Caki2 (cell line): ENCODE measurements at places on chromosomes 1 and 21. TPM values are rescaled to one million over a fixed set of nuclear protein-coding genes. Genes with fewer than 3 reads are reported as not detected.

C1orf141 gene
- total RNA-seq = not detected in 2 replicates

DNA sequence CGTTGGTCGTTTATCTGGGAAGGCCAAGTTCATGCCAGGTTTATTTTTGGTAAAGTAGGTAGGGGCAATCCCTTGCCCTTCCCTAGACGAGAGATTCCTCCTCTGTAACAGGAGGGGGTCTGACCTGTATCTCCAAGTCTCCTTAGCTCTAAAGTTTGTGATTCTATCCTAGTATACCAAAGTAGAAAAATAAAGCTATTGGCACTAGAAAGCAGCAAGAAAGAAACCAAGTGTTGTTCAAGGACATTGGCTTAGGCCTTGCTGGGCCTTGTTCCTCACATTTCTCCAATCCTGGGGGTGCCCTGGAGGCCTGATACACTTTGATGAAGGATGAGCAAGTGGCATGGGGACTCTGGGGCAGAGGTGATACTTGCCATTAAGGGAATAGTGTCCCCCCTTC lies 814 bp downstream of the MTARC2 start:
- DNase-seq = peak; percentile 23

DNA sequence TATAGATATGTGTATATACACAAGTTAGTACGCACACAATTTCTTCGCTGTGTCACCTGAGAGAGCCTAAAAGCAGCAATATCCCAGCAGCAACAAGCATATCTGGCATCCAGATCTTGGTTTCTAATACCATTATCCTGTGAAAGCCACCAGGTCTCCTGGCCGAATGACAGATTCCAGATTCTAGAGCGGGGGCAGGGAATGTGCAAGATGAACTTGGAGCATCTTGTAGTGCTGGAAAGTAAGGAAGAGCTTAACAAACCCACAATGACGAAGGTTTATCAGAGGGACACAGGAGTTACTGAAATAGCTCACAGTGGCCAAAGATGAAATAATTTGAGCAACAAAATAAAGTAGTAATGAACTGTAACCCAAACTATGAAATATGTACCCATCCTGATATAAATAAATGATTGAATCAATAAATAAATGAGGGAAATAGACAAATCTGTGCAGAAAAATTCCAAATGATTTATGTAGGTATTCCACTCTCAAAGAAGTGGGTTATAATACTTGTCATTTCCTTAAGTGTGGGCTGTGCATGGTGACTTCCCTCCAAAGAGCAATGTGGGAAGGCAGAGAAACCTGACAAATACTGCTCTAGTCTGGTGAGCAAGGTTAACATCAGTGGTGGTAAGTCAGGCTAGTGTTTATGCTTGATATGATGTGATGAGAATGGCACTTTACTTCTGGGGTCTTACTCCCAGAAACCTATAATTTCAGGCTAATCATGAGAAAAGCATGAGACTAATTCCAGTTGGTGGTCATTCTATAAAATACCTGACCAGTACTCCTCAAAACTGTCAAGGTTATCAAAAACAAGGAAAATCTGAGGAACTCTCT lies 67.9 kb downstream of the LRRC8D start:
- DNase-seq = peak; percentile 27

- no peak for DNase-seq
These were observed 810 bp upstream of the HLX start for GRCh38 chr1:220878191-220879075.
